T1000 (cell line): ENCODE measurements at places on chromosomes 7 and 10.

- DNase-seq: no peak
Observed at GRCh38 chr10:93290661-93291354, 191.3 kb downstream of the MYOF start.

- DNase-seq: no peak
Observed at GRCh38 chr7:79612022-79612421, 158.6 kb upstream of the MAGI2 start.

GRCh38 chr7:20795361-20795760 lies 8.7 kb upstream of the SP8 start:
- DNase-seq: no peak

DNA sequence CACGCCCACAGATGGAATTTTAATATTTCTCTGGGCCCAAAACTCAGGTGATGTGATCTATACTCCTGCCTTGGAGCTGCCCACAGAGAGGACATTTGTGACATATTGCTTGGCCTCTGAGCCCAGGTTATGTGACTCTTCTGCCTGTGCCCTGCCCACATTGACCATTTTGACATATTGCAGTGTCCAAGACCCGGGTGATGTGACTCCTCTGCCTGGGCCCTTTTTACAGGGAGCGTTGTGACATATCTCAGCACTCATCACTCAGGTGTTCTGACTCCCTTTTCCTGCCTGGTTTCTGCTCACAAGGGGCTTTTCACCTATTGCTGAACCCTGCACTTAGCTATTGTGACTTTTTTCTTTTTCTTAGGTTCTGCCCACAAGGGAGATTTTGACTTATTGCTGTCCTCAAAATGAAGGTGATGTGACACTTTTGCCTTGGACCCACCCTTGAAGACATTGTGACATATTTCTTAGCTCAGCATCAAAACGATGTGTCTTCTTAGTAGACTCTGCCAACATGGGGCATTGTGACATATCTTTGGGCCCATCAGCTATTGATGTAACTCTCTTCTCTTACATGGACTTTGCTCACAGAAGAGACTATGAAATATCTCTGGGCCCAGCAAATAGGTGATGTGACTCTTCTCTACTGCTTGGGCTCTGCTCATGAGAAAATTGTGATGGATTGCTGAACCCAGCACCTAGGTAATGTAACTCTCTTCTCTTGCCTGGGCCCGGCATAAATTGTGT lies 11.0 kb upstream of the ZNF107 start:
- no peak for DNase-seq

DNA sequence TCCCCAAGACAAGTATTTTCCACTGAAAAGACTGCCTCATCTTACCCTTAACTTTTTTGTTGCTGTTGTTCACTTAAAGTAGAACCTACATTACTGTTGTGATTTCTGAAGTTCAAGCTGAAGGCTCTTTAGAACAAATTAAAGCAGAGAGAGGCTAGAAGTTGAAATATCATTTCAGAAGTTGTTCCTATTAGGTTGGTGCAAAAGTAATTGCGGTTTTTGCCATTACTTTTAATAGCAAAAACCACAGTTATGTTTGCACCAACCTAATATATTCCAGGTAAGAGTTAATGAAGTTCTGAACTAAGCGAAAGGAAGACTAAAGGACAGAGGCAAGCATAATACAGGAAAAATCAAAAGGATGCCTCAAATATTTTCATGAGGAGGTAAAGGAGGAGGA lies 153.7 kb downstream of the CACNA2D1 start:
- DNase-seq: no peak

DNA sequence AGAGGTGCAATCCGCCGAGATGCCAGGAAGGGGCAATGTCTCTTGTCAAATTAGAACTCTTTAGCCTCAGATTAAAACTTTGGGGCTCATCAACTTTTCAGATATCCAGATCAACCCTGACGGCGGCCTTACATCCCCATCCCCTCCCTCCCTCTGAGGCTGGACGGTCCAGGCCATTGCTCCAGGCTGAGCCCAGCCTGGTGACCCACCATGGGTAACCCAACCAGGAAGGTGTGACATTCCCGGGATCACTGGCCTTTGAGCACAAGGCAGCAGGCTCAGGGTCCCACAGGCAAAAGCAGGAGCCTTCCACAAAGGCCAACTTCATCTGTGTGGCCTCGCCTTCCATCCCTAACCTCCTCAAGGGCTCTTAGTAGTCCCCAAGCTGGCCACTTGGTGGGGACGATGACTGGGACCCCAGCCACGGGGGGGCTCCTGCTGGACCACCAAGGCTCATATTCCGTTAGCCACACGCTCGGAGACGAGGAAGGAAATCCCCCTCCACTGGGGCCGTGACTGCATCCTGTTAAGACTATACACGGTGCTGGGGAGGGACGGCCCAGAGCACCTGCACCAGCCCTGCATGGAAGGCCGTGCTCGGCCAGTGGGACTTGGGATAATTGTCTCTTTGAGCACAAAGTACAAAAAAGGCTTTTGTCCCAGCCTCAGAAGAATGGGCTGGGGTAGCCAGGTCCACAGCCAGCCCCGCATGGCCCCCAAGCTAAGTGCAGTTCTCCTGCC lies 62.8 kb downstream of the ZRANB1 start:
- DNase-seq: no peak

- no peak for DNase-seq
Observed at GRCh38 chr7:30727061-30727945, 24.6 kb upstream of the INMT start.

DNA sequence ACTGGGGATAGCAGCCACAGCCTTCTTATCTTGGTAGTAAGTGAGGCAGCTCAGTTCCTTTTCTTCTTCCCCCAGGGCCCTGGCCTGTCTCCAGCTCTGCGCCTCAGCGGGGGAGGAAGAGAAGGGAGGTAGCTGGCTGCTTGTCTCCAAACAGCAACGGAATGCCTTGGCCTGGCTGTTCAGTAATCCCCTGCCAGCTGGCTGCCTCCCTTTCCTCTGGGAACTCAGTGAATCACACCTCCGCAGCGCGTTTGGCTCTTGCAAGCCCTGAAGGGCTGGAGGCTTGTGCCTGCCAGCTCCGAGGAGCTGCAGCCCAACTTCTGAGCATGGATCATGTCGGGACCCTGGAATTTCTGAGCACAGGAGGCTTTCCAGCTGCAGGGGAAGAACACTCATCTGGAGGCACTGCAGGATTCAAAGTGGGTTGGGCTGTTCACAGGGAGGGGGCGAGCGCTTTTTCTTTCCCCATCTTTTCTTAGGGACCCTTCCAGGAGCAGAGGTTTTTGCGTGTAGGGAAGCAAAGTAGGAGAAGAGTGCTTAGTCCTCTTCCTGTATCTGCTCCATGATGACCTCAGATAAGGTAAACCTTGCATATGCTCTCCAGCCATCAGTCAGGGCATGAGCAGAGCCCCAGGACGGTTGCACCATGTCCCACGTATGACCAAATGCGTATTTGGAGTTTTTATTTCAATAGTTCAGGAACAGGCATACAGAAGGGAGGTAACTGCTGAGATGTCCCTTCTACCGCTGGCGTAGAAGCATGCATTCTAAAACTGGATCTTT lies 253.2 kb upstream of the INHBA start:
- DNase-seq: peak; percentile 70

- no peak for DNase-seq
Observed at GRCh38 chr7:139330333-139331030, 10.7 kb upstream of the FMC1 start.

DNA sequence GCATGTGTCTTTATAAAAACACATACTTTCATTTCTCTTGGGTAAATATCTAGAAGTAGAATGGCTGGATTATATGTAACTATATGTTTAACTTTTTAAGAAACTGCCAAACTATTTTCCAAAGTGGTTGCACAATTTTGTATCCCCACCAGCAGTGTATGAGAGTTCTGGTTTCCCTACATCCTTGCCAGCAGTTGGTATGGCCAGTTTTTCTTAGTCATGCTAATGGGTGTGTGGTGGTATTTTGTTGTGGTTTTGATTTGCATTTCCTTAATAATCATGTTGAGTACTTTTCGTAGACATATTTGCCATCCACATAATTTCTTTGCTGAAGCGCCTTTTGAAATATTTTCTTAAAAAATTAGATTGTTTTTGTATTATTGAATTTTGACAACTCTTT lies 60.3 kb downstream of the NEUROG3 start:
- no peak for DNase-seq

- no peak for DNase-seq
Observed at GRCh38 chr10:125076891-125077541, 83.3 kb downstream of the CTBP2 start.

DNA sequence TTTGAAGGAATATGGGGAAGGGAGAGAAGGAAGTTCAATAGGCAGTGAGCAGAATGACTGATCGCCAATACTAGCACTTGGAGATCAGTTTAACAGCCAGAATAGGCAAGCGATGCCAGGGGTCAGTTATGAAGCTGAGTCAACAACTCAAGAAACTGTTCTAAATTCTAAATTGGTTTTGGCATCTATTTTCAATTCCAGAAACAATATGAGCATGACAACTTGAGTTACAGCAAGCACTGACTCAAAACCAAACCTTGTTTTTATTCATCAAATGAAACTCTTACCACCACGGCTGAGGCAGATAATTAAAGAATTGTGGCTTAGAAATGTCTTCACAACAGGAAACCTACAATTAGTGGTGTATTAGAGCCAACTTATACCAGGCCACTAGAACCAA lies 180.5 kb upstream of the ASAH2 start:
- no peak for DNase-seq

GRCh38 chr7:72710983-72711382 lies 117.0 kb downstream of the TYW1B start:
- no peak for DNase-seq

DNA sequence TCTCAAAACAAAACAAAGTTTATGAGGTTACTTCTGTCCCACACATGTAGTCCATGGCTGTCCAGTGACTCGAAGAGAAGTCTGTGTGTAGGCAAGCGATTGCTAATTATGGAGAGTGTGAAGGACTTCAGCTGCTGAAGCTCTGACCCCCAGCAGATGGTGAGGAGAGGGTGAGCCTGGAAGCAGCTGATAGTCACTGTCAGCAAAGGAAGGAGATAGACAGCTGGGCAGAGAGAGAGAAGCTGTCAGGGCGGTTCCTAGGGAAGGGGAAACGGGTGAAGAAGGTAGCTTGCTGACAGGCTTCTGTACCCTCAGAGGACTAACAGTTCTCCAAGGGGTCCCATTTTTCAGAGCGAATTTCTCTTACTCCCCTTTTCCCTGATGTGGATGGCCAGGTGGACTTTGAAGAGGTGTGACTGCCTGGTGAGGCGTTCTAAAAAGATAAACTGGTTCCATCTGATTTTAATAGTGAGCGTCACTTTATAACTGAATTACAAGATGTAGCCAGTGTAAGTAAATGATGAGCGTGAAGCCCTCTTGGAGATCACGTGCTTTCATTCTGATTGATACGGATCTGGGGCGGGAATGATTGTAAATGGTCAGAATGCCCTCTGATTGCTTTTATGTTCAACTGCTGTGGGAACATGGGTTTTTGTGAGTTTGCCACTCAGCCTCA lies 12.1 kb downstream of the ZSCAN21 start:
- DNase-seq: no peak

DNA sequence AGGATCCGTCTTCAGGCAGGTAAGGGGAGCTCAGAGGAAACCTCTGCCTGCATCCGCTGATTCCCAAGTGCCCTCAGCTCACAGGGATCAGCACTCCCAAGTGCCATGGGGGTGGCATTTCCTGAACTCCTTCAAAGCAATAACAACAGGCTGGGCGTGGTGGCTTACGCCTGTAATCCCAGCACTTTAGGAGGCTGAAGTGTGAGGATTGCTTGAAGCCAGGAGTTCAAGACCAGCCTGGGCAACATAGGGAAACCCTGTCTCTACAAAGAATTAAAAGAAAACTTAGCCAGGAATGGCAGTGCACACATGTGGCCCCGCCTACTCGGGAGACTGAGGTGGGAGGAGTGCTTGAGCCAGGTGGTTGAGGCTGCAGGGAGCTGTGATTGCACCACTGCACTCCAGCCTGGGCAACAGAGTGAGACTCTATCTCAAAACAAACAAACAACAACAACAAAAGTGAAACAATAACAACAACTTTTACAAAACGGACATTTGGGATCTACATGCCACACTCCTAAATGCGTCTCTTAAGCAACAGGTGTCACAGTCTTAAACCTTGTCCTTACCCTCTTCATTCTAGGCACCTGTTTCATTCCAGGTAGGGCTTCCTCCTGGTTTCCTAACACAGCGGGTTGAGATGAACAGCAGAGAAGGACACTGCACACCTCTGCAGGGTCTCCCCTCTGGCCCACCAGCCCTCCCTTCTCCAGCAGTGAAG lies 73.8 kb downstream of the PAXIP1 start:
- DNase-seq: no peak

- no peak for DNase-seq
Observed at GRCh38 chr10:93088466-93088865, 14.8 kb downstream of the CYP26A1 start.

DNA sequence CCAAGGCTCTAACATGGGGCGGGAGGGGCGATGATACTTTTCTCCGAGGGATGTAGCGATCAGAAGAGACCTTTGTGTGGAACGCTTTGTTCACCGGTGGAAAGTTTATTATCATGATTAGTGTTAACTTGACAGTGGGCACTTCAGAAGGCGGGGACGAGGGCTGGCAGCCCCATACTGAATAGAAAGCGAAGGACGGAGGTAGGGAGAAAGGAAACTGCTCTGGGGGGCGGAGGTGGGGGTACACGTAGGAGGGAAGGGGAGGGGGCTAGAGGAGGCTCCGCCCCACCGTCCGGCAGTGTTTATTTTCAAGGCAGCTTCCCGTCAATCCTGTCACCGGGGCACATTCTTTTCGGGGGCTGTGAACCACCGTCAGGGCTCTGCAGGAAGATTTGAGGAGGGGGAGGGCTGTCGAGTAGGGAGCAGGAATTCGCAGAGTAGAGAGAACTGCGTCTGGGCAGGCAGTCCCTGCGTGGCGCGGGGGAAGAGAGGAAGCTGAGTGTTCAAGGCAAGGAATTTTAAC lies 9.4 kb upstream of the NKX2-3 start:
- DNase-seq: no peak

GRCh38 chr7:29090151-29090805 lies 56.1 kb downstream of the CPVL start:
- DNase-seq: no peak

DNA sequence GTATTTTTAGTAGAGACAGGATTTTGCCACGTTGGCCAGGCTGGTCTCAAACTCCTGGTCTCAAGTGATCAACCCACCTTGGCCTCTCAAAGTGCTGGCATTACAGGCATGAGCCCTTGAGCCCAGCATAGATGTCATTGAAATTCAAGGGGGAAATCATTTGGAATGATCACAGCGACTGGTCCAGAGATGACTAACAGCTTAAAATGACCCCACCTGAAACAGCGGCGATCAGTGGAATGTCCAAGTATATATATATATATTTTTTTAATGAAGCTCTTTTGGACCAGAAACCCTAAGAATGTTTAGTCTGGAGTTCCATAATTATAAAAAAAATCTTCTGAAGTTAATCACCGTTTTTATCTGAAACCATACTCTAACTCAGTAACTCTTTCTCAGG lies 12.5 kb upstream of the AKR1E2 start:
- no peak for DNase-seq
